ENCODE measurements at places on chromosomes 2 and 18.

DNA sequence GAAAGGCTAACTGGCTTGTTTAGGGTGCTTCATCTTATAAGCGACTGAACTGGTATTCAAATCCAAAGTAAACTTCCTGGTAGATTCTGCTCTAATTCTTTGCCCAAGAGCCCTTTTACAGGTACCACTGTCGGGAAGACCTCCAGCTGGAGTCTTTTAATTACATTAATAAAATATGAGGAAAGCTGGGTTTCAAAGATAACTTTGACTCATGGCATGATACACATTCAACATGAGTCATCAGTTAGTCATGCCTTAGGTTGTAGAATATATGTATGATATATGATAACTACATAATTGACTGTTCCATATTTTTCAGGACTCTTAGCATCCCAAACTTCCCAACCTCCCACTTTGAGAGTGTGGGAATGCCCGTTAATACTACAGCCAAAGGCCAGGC, 32.3 kb downstream of the ZCCHC2 start:
- DNase-seq = no peak

DNA sequence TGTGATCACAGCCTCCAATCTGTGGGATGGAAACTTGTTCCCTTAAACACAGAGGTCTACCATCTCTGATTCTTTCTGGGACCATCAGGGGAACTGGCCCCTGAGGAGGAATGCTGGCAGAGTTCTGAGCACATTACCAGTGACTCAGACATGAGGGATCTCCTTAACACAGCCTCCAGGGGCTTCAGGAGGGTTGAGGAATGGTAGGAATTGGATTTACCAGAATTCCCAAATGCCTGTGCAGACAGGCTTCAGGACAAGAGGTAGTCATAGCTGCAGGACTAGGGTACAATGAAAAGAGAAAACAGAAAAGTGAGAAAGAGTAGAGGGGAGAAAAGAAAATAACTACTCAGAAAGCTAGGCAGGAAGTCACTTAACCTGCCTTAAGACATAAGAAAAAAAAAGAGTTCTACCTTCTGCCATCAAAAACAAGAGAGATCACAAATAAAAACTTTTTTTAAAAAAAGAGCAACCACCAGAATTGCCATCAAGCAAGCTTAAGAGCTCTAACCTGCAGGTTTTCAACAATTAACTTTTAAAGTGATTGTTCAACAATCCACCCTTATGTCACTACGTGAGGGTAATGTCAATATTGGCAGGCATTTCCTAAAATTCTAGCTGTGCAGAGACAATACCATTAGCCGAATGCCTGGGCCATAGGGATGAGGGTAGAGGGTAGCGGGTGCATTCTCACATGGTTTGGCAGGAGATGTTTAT, 524.4 kb downstream of the BCL11A start:
- no peak for DNase-seq

DNA sequence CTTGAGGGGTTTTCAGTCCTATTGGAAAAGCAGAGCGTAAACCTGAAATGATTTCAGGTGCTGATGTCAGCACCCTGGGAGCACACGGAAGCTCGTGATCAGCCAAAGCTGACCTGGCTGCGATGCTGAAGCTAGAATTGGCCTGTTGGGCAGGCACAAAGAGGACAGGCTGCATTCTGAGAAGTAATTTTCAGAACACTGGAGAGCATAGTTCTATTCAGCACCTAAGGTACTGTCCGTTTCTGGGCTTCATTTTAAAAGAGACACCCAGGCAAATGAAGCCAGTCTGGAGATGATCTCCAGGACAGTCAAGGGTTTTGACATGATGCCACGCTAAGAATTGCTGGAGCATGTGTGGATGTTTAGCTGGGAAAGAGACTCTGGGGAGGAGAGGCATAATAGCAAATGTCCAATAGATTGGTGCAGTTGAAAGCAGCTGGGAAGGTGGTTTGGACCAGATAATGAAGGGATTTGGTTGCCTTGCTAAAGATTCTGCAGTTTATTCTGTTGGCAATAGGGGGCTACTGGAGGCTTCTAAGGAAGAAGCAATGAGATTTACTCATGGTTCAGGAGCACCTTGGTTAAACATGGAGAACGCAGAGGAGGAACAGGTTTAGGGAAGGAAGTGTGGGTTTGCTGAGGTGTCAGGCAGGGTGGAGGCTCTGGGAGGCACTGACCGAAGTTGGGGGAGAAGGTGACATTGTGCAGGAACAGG, 86.6 kb downstream of the ACOXL start:
- DNase-seq = no peak

DNA sequence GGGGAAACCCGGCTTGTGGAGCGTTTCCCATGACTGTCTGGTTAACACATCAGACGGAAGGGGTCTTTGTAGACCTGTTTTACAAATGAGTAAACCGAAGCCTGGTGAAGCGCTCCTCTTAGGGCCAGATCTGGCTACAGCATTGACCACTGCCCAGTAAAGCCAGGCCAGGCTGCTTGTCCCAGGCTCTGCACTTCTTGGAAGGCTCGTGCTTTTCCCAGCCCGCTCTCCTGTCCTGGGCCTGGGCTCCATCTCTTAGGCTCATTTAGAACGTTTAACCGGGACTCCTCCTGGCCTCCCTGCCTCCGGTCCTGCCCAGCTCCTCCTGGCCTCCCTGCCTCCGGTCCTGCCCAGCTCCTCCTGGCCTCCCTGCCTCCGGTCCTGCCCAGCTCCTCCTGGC, 4.8 kb downstream of the GPC1 start:
- no peak for DNase-seq

- DNase-seq = no peak
These were observed 19.1 kb downstream of the MTCL1 start for GRCh38 chr18:8724452-8724851.

DNA sequence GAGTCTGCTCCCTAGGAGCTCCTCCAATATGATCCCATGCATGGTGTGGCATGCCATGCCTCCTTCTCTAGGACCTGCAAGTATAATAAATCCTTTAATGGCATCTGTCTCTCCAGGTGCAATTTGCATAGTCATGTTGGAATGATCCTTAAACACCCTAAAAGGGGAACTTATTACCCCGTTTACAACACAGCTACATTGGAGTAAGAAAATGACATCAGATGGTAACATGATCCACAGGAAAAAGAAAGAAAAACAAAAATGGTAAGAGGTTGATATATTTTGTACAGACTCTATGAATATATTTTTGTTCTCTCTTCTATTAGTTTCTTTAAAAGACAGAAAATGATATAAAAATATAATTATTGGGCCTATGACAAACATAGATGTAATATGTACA, 79.0 kb downstream of the CRACDL start:
- no peak for DNase-seq

GRCh38 chr2:102033031-102033749, 41.4 kb downstream of the IL1R2 start:
- no peak for DNase-seq

- no peak for DNase-seq
These were observed 21.3 kb downstream of the PLEKHB2 start for GRCh38 chr2:131126436-131126835.

GRCh38 chr2:129641371-129641770, 338.1 kb upstream of the RAB6C start:
- DNase-seq = no peak

DNA sequence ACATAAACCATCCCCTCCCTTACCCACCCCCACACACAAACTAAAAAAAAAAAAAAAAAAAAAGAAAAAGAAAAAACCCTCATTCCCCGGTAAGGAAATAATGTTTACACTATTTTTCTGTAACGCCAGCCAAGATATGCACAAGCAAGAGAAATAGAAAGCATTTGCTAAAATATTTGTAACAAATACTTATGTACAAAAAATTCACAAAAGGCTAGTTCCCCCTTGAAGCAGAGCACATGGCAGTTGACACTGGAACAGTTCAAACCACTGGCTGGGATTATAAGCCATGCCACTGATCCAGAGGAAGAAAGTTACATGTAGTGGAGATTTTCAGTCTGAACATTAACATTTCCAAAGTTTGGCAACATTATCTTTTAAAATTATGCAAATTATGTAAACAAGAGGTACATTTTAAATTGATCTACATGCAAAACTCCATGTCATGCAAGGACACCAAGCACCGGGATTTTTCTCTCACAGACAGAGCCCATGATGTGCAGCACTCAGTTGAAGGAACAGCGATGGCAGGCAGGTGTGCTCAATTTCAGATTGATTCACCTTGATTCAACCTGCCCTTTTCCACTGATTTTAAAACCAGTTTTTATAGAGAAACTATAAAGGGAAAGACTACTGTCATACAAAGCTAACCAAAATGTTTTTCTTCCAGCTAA, 21.4 kb downstream of the PNO1 start:
- no peak for DNase-seq

DNA sequence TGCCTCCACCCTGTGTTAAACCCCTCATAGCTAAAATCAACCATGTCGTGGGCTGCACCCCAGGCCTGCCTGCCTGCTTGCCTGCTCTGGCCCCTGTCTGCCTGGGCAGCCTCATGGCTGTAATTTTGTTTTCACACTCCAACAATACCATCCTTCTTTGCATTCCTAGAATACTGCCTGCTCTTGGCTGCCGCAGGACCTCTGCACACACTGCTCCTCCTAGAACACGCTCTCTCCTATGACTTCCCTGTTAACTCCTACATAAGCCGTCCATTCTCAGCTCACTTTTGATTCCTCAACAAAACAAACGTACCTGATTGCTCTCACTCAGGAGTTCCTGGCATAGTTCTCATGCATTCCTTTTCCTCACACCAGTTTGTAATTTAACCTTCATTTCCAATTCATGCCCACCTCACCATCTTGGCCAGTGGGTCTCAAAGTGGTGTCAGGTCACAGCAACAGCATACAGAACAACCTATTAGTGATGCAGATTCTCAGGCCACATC, 2.5 kb downstream of the UXS1 start:
- DNase-seq = no peak

GRCh38 chr2:120230515-120231471, 7.6 kb upstream of the TMEM185B start:
- DNase-seq = no peak

GRCh38 chr18:22459491-22459890, 41.8 kb upstream of the CTAGE1 start:
- no peak for DNase-seq

- DNase-seq = no peak
These were observed 50.8 kb downstream of the EPG5 start for GRCh38 chr18:45916302-45916701.

- peak; percentile 31 for DNase-seq
These were observed 62.2 kb downstream of the MFSD6 start for GRCh38 chr2:190470256-190470826.

GRCh38 chr2:113124181-113124961, 3.0 kb upstream of the IL1RN start:
- no peak for DNase-seq

DNA sequence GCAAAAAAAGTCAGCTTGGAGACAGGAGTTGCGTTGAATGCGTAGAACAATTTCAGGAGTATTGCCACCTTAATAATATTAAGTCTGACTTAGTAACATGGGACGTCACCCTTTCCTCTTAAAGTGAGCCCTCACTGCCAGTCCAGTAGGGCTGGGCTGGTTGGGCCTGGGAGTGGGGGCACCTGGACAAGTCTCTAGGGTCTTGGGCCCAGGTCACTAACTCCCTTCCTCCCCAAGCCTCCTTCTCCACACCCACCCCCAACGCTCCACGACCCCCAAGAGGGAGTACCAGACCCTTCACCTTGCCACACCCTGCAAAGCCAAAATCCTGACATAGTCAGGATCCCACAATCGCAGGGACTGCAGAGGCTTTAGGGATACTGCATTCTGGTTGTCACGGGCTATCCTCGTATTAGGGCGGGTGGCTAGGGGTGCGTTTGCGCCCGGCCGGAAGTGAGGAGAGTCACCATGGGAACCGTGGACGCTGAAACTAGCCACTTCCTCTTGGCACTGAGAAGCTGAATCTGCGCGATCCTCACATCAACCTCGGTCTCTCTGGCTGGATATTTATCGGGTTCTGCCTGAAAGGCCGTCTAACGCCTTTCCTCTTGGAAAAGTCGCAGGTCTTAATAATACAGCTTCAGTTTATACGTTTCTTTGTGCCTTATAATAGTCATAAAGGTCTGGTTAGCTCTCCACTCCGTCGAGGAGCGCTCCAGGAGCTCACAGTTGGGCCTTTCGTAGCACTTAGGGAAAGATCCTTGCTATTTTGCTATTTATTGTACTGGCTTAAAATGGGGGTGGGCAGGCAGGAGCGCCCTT, 10.3 kb upstream of the CXXC1 start:
- peak; percentile 51 for DNase-seq

- DNase-seq = no peak
These were observed 183.1 kb upstream of the SH3BP4 start for GRCh38 chr2:234768608-234769196.

DNA sequence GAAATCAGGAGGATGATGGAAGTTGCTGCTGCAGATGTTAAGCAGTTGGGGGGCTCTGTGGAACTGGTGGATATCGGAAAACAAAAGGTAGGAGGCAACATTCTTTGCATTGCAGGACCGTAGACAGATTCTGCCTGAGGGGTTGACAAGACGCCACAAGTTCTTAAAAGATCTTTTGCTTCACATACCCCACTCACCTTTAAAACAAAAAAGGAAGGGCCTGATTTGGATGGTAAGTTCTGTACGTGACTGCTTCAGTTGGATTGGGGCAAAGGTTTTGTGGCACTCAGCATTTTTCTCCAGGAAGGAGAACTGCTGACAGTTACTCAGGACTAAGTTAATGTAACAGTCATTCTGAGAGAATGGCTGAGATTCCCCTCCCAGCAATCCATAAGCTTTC, 5.2 kb downstream of the CNDP2 start:
- DNase-seq = no peak

- DNase-seq = no peak
These were observed 361.2 kb upstream of the GALNT5 start for GRCh38 chr2:156896294-156896693.

- no peak for DNase-seq
These were observed 375.2 kb upstream of the SPHKAP start for GRCh38 chr2:228556717-228557116.

DNA sequence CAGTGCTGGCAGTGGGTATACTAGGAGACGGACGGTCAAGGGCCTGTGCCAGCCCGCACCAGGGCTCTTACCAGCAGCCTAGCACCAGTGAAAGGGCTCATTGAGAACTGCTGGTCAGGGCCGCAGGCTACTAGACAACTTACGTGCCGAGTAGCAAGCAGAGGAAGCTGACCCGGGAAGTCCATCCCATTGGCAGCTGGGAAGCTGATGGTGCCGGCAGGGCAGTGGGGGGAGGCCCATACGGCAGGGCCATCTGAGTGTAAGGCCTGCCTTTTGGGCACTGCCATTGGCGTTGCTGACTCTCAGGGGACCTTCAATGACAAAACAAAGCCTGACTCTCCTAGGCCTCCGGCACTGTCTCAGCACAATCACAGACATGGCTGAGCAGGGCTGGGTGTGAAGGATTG, 20.6 kb downstream of the EFR3B start:
- DNase-seq = peak; percentile 11

- no peak for DNase-seq
These were observed 94.6 kb upstream of the MCFD2 start for GRCh38 chr2:47010176-47010575.
